Karpas-422 (cell line): ENCODE measurements at places on chromosomes 1 and 21.
A peak's percentile ranks its signal among the peaks of the same experiment; 100 is the strongest.

GRCh38 chr1:218613105-218613504 is 268.0 kb downstream of the TGFB2 start:
- no peak overlapping the region for H3K4me3 ChIP-seq
- DNase-seq: no peak
- no peaks in the 10 kb centered on the region for H3K36me3 ChIP-seq
- no peaks in the 10 kb centered on the region; the same call in 1 of the 2 replicates for H3K27me3 ChIP-seq

DNA sequence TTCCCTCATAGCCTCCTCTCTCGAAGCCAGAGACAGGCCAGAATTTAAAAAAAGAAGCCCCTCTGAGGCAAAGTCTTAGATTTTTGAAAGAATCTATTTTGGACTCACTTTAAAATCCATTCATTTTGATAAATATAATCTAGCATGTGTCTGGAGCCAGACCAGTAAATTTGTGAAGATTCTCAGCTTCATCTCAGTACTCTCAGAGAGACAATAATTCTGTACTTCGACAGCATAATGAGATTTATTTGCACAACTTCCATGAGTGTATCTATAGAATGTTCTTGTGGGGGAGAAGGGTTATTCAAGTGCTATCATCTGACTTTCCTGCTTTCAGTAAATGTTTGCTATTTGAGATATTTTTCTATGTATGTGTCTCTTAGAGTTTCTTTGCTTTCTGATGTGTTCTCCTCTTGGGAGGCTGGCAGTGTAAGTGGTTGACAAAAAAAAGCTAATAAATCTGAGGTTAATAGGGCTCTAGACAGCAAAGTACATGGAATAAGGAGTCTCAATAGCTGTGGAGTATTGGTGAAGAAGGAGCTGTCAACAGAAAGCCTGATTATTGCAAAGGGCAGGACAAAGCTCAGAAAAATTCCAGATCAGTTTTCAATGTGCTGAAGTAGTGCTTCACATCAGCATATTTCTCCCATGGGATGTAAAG is 223.0 kb downstream of the PTBP2 start:
- DNase-seq: no peak
- no peaks in the 10 kb centered on the region for H3K36me3 ChIP-seq
- no peak overlapping the region for H3K4me3 ChIP-seq
- no peaks in the 10 kb centered on the region for H3K27me3 ChIP-seq
- H3K4me1 ChIP-seq: no peaks in the 10 kb centered on the region

DNA sequence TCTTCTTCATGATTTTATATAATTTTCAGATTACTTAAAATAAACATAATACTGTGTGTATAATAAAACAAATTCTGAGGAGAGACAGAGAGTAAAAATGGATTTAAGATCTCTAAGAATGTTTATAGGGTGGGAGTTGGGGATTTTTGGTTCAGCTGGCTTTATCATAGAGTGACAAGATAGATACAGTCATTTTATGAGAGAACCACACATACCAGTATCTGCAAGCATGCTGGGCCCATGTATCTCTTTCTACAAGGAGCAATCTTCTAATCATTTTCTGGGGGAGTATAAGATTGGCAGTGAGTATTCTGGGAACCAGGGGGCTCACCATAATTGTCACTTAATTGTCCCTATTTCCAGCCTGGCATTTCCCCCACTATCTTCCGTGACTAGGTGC is 64.3 kb upstream of the DUSP10 start:
- H3K36me3 ChIP-seq: no peaks in the 10 kb centered on the region
- H3K27ac ChIP-seq: no peak overlapping the region
- H3K27me3 ChIP-seq: no peaks in the 10 kb centered on the region
- no peak for DNase-seq

DNA sequence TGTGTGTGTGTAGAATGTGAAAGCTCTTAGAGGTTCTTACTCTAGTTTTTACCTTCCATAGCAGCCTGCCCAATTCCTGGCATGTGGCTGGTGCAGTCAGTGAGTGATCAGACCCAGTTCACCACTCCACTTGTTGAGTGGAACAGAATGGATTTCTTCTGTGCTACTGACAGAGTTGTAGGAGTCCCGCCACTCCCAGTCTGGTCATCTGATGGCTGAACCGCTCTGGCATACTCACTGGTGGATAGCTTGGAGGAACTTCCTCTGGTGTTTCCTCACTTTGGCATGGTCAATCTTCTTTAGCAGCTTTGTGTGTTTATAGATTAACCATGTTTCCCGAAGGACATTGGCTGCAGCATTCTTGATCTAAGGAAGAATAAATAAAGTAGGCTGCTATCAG is 106.7 kb upstream of the ADAR start:
- H3K36me3 ChIP-seq: peaks cover 28% of the 10 kb centered on the region
- H3K4me3 ChIP-seq: no peak overlapping the region
- DNase-seq: no peak
- H3K27ac ChIP-seq: no peak overlapping the region

DNA sequence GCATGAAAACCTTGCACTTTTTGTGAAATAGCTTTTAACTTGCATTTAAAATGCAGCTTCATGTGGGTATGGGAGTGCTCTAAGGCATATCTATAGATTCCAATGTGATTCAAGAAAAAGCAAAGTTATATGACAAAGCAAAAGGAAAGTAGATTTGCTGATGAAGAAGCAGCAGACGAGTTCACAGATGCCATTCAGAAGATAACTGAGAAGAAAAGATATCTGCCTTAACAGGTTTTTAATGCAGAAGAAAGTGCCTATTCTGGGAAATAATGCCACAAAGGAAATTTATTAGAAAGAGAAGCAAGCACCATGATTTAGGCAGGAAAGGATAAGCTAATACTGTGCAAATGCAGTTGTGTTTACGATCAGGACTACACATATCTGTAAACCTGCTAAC is 68.1 kb downstream of the PHTF1 start:
- no peak overlapping the region for H3K4me3 ChIP-seq
- H3K27me3 ChIP-seq: no peaks in the 10 kb centered on the region
- no peak for DNase-seq
- H3K36me3 ChIP-seq: peaks cover 35% of the 10 kb centered on the region

GRCh38 chr1:152107031-152107983 is 7.9 kb downstream of the TCHH start:
- H3K27ac ChIP-seq: no peak overlapping the region
- no peaks in the 10 kb centered on the region for H3K36me3 ChIP-seq
- H3K4me1 ChIP-seq: peaks cover 13% of the 10 kb centered on the region
- no peaks in the 10 kb centered on the region for H3K27me3 ChIP-seq
- no peak overlapping the region for H3K4me3 ChIP-seq

DNA sequence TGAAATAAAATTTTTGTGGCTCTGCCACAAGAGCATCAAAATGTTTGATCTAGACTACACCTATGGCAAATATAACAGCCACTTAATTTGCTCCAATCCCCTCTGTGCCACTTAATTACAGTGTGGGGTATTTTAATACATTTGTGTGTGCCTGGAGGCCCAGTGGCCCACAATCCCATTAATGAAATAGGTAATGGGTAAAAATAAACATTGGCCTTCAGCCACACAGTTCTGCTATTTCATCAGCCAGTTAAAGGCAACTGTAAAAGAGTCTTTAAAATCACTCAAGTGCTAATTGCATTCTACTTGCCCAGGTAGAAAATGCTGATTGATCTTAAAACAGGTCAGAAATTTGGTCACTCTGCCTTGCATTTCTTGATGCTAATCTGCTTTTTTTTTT is 151.6 kb upstream of the UBE2U start:
- H3K4me1 ChIP-seq: no peaks in the 10 kb centered on the region
- H3K36me3 ChIP-seq: no peaks in the 10 kb centered on the region
- DNase-seq: no peak
- no peak overlapping the region for H3K27ac ChIP-seq
- no peaks in the 10 kb centered on the region for H3K27me3 ChIP-seq

DNA sequence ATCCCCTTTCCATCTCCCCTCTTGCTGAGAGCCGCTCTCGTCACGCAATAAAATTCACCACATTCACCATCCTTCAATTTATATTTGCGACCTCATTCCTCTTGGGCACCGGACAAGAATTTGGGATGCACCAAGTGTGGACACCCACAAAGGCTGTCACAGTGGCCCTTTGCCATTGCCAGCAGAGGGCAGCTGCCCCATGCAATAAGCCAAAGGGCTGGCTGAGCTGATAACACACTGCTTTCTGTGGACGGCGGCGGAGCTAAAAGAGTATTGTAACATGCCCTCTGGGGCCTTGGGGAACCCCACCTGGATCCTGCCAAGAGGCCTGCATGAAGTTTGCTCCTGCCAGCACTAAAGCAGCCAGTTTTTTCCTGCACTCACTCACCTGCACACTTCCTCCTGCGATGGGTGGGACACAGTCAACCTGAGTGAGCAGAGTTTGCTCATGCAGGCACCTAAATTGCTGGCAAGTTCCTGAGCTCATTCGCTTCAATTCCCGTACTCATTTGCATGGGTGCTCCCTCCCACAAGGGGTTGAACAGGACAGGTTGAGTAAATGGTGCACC is 792.3 kb upstream of the ADAMTS5 start:
- H3K4me1 ChIP-seq: no peaks in the 10 kb centered on the region
- peak; percentile 41 for DNase-seq
- no peak overlapping the region for H3K27ac ChIP-seq

DNA sequence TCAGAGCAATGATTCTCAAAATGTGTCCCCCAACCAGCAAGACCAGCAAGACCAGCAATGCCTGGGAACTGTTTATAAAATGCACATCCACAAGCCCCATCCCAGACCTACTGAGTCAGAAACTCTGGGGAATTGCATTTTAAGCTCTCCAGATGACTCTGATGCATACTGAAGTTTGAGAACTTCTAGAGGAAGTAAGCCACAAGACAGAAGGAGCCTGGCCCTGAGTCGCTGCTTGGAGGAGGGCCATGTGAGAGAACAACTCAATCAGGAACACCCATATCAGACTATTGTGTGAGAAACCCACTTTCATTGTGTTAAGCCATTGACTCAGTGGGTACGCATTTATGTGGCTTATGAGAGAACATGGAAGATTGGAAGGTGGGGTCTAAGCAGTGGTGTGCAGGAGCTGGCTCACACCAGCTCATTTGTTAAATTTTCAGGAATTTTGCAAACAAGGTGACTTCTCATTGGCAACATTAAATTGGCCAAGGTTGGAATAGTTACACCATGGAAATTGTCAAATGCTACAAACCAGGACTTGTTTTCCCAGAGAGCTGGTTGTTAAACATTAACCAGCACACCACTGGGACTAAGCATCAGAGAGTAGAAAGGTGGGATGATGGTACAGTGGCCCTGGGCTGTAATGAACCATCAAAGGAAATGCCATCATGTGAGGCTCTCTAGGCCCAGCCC is 38.9 kb downstream of the ATP1A1 start:
- H3K27me3 ChIP-seq: no peaks in the 10 kb centered on the region
- H3K4me3 ChIP-seq: no peak overlapping the region
- H3K4me1 ChIP-seq: peaks cover 53% of the 10 kb centered on the region
- H3K36me3 ChIP-seq: peaks cover 13% of the 10 kb centered on the region; the same call in 1 of the 2 replicates
- H3K27ac ChIP-seq: peak overlapping the region; percentile 91

GRCh38 chr1:54399765-54400164 is 6.4 kb downstream of the SSBP3 start:
- H3K27me3 ChIP-seq: no peaks in the 10 kb centered on the region
- no peaks in the 10 kb centered on the region for H3K4me1 ChIP-seq
- H3K4me3 ChIP-seq: no peak overlapping the region
- no peaks in the 10 kb centered on the region for H3K36me3 ChIP-seq
- DNase-seq: no peak
- no peak overlapping the region for H3K27ac ChIP-seq

- no peaks in the 10 kb centered on the region for H3K4me1 ChIP-seq
- H3K4me3 ChIP-seq: no peak overlapping the region
- peak; percentile 31 for DNase-seq
- H3K36me3 ChIP-seq: no peaks in the 10 kb centered on the region
Observed at GRCh38 chr1:42973286-42973685, 14.6 kb upstream of the SLC2A1 start.

DNA sequence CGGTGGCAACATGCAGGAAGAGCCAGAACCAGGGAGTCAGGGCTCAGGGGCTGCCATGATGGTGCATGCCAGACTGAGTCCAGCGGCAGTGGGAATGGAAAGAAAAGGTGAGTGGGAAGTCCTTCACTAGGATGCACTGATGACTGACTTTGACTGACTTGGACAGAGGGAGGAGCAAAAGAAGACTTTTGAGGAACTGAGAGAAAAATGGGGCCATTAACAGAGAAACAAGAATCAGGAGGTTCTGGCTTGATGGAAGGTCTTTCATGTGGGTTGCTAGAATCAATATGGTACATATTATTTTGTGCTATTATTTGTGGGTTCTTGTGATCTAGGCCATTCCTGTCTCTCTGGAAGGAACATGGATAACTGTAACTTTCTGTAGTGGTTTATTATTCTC is 454.6 kb upstream of the PROX1 start:
- H3K27me3 ChIP-seq: no peaks in the 10 kb centered on the region
- H3K27ac ChIP-seq: no peak overlapping the region
- H3K36me3 ChIP-seq: no peaks in the 10 kb centered on the region
- H3K4me3 ChIP-seq: no peak overlapping the region
- no peak for DNase-seq
- H3K4me1 ChIP-seq: no peaks in the 10 kb centered on the region
